ENCODE measurements at places on chromosomes 3 and 15.

DNA sequence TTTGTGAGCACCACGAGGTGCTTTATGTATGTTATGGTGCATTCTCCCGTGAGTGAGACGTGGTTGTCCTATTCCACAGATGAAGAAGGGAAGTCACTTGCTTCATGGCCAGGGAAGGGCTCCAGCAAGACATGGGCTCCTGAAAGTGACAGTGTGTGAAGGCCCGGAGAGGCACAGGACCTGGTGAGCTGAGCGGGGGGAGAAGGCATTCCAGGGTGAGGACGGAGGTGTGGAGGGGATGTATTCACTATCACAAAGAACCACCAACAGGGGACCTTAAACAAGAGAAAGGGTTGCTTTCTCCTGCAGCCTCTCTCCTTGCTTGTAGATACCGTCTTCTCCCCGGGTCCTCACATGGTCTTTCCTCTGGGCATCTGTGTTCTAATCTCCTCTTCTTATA, 139.1 kb downstream of the FBLN2 start:
- no peak for DNase-seq

DNA sequence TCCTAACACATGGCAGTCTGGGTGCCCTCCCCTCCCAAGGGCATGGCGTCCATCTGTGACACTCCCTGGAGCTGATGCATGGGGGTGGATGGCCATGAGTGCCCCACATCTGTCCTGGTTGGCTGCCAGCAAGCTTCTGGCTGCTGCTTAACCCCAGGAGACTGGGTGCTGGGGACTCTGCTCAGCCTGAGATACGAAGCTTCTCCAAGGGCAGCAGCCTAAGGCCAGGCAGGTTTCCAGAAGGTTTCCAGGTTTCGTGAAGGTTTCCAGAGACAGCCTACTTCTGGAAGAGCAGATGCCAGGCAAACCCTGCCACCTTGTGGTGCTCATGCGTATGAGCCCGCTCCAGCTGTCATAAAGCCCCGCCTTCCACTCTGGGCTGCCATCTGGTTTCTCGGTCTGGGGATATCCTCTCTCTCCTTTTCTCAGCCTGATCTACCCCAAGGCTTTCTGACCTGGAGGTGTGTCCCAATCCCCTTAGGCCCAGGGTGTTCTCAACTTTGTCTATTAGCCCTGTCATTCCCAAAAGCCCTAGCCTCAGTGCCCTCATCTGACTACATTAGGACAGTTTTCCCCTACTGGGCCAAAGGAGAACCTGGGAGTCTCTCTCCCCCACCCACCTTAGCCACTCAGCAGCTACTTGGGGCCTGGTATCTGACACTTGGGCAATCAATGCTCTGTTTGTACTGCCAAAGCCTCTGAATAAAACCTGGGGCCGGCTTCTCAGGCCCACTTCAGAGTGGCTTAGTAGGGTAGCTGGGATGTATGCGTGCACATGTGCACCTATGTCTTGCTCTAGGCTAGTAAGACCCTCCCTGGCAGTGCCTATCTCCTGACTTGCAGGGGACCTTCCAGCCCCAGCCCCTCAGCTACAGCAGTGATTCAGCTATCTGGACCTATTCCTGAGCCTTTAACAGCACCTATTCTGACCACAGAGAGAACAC, 12.0 kb downstream of the MRPL46 start:
- no peak for DNase-seq

- DNase-seq = no peak
Observed at GRCh38 chr3:50355829-50356552, 3.3 kb downstream of the TMEM115 start.

DNA sequence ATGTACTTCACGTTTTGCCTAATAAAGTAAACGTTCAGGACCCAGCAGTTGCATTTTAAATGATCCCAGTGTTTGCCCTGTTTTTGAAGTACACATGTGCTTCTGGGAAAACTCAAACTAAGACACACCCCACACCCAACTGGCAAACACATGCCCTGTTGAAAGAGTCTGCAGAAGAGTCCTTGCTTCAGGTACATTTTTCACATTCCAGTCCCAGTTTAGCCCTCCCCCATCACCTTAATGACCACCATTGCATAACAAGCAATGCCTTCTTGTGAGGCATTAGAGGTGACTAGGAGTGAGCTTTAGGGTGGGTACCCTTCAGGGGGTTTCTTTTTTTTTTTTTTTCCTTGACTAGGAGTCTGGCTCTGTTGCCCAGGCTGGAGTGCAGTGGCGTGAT, 322.3 kb downstream of the CNTN4 start:
- no peak for DNase-seq

GRCh38 chr3:190166948-190167347, 46.3 kb upstream of the P3H2 start:
- no peak for DNase-seq

- DNase-seq = no peak
Observed at GRCh38 chr3:66139415-66139814, 81.4 kb upstream of the SLC25A26 start.

DNA sequence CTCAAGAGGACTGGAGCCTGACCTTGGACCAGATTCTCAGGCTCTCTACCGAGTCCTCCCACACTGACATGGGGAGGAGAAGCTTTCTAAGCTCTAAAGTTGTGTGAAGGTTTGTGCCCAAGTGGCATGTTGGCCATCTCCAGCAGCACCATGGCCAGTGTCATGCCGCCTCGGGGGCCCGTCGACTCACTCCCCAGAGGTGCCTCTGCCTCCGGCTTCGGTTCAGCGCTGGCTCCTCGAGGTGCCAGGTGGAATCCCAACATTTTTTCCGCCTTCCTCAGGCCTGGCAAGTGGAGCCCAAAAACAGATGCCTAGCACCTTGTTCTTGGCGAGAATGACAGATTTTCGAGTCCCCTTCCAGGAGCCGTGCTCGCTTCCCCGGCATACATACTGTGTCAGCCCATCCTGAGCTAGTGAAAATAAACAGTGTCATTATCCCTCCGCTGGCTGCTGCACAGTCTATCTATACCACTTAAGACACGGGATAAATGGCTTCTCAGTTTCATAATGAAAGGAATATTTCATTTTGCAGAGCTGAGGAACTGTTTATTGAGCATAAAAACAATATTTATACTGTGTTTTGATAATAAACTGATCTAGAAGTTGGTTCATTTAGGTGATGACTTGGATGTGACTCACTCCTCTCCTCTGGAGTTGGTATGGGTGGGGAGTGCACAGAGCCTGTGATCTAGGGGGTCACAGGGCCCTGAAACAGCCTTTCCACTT, 328.5 kb upstream of the TLE3 start:
- no peak for DNase-seq

GRCh38 chr15:77239882-77240608, 169.1 kb upstream of the TSPAN3 start:
- DNase-seq = no peak

Measured in non-pigmented ciliary epithelial cell (primary cell).